Activated CD8-positive, alpha-beta memory T cell treated with anti-CD3 and anti-CD28 coated beads for 36 hours (primary cell): ENCODE measurements at places on chromosomes 3 and 15. TPM values are rescaled to one million over a fixed set of nuclear protein-coding genes. Genes with fewer than 3 reads are reported as not detected.

The FEZF2 gene
- total RNA-seq, result not detected

The STAC gene
- total RNA-seq, result not detected

The IL17RB gene
- total RNA-seq, result 0.25 TPM

The SPTSSB gene
- total RNA-seq, result not detected

The AQR gene
- 39.6 TPM for total RNA-seq

The GPR176 gene
- 0.11 TPM for total RNA-seq

The ULK3 gene
- 54.3 TPM for total RNA-seq

The PLA2G4D gene
- total RNA-seq, result not detected

The CHRM5 gene
- total RNA-seq, result not detected

The ITGB5 gene
- total RNA-seq, result 1.2 TPM

The P2RY14 gene
- total RNA-seq, result 1.0 TPM

The GOLGA8Q gene
- total RNA-seq, result not detected

The NUP210 gene
- total RNA-seq, result 164 TPM

The HIGD1A gene
- 90.6 TPM for total RNA-seq

The IRAK2 gene
- total RNA-seq, result 4.0 TPM

The DPP8 gene
- total RNA-seq, result 29.8 TPM

The TM6SF1 gene
- total RNA-seq, result 2.6 TPM

The RTP1 gene
- total RNA-seq, result not detected

The IL5RA gene
- total RNA-seq, result 0.38 TPM

The CLRN1 gene
- total RNA-seq, result not detected

The GP9 gene
- total RNA-seq, result not detected

The TPRG1 gene
- total RNA-seq, result 19.1 TPM

The CCDC12 gene
- 59.1 TPM for total RNA-seq

The SHF gene
- 12.4 TPM for total RNA-seq

The GOLGA8O gene
- 0.34 TPM for total RNA-seq

The COL6A5 gene
- not detected for total RNA-seq

The CILP gene
- total RNA-seq, result 0.04 TPM

The MCF2L2 gene
- total RNA-seq, result 3.0 TPM

The ANKRD34C gene
- total RNA-seq, result not detected

The FBXL22 gene
- 0.92 TPM for total RNA-seq

The SRGAP3 gene
- 0.11 TPM for total RNA-seq

The SMAD3 gene
- 31.0 TPM for total RNA-seq

The PPM1L gene
- 3.3 TPM for total RNA-seq

The LMAN1L gene
- total RNA-seq, result not detected

The DGKG gene
- total RNA-seq, result 0.42 TPM

The CASR gene
- total RNA-seq, result not detected

The TMCO5A gene
- total RNA-seq, result not detected

The RNU5B-1 gene
- not detected for total RNA-seq

The SERPINI2 gene
- not detected for total RNA-seq

The TMEM158 gene
- total RNA-seq, result not detected

The STX19 gene
- not detected for total RNA-seq

The GOLGA8T gene
- total RNA-seq, result not detected

The TMEM266 gene
- 0.40 TPM for total RNA-seq

The MOBP gene
- total RNA-seq, result not detected

The SCN11A gene
- 0.04 TPM for total RNA-seq

The UBA7 gene
- 42.2 TPM for total RNA-seq

The GOLGA8J gene
- not detected for total RNA-seq

The CTXND1 gene
- total RNA-seq, result not detected

The CTXN2 gene
- not detected for total RNA-seq

The SLITRK3 gene
- not detected for total RNA-seq
